KBM-7 (cell line): ENCODE measurements at places on chromosomes 3 and 15.

GRCh38 chr15:100602823-100603393, 519 bp downstream of the ASB7 start:
- DNase-seq = no peak

DNA sequence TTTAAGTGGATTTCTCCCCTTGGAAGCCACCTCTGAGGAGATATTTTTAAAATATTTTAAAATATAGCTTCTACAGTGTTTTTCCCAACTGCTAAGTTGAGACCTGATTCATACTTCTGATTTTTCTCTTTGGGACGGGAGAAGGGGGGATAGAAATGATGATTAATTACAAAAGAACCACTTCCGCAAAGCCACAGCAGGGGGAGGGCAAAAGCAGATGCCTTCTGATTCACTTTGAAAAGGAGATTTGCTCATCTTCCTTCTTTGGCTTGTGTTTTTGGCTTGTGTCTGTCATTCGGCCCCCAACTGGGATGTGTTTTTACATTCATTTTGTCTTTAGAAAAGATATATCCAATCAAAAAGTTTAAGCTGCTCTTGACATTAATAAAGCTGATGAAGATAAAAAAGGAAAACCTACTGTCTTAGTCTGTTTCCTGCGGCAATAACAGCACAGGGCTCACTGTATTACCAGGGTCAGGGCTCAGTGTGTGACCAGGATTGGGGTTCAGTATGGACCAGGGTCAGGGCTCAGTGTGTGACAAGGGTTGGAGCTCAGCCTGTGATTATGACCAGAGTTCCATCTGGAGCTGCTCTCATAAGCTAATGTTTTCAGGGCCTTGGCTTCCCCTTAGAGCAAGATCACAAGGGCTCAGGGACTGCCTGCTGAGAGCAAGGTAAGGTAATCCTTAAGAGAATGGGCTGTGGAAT, 223.2 kb downstream of the MTHFS start:
- DNase-seq = peak; percentile 57

DNA sequence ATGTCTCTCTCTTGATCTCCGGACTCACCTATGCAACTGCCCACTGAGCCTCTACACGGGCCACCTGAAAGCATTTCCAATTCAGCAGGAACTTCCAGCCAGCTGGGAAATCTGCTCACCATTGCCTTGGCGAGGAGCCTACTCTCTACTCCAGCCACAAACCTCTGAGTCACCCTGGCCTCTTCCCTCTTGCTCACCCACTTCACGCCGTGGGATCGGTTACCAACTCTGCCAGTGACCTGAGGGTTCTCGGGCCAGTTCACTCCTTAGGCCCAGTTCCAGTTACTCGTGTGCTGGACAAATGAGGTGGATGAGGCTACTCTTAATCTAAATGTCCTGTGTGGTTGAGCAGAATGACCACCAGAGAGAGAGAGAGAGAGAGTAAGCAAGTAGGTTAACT, 70.1 kb downstream of the CEMIP start:
- no peak for DNase-seq

GRCh38 chr15:63482874-63483323, 21.5 kb upstream of the USP3 start:
- DNase-seq = no peak

DNA sequence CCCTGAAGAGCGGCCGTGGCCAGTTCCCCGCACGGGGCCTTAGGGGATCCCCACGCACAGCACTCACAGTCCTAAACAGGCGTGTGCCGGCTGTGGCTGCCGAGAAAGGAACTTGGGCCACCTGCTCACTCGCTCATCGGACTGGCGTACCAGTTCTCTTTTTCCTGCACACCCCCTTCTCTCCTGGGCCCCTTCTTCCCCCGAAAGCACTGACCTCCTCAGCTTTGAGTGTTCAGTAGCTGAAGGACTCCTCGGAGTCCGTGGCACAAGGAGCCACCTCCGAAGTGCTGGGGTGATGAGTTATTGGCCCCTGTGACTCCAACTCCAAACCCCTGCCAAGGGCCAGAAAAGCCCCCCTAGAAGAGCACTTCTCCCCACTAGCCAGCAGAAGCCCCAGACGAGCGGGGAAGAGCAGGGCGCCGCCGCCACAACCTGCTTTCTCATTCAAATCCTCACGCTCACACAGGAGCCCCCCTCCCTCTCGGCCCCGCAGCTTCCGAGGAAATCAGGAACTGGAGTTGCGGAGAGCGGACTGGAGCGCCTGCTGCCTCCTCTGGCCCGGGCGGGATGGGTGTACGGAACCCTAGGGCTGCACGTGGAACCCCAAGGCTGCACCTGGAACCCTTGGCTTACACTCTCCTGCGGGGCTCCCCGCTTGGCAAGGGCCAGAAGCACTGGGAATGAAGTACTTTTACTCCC, at the start of gene PLCH1:
Gene PLCH1, minus strand, starts transcription at position 446 of the 699 bp plus-strand sequence. CDS start 40,847 bp downstream, outside the sequence.
- DNase-seq = peak; percentile 87

- DNase-seq = no peak
Observed at GRCh38 chr3:116129187-116129946, 315.9 kb downstream of the LSAMP start.

- DNase-seq = no peak
Observed at GRCh38 chr3:65196663-65197062, 508.9 kb upstream of the ADAMTS9 start.

- no peak for DNase-seq
Observed at GRCh38 chr15:63046917-63047760, 4.6 kb downstream of the TPM1 start.

GRCh38 chr15:28022961-28023360, 76.2 kb downstream of the OCA2 start:
- no peak for DNase-seq

GRCh38 chr15:77984446-77984861, 93.1 kb downstream of the TBC1D2B start:
- DNase-seq = no peak

GRCh38 chr3:125077864-125078263, 22.1 kb upstream of the HEG1 start:
- DNase-seq = peak; percentile 33

DNA sequence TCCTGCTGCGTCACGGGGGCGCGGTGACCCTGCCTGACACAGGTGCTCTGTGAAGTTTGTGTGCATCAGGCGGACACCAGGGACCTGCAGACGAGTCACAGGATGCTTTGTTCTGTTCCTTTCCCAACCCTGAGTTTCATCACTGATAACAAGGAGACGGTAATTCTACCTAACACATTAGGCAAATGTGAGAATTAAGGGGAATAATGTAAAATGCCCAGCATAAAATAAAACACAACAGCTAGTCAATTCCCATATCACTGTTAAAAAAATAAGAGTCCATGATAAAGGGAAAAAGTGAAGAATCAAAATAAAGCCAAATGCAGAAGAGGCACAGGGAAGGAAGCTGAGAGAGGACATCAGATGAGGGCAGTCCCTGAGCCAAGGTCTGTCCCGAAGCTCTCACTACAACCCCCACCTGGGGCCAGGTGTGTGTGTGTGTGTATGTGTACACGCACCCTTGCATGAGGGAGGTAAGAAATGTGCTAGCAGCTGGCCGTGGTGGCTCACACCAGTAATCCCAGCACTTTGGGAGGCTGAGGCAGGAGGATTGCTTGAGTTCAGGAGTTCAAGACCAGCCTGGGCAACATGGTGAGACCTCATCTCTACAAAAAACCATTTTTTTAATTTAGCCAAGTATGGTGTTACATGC, 27.5 kb downstream of the PLA2G4D start:
- no peak for DNase-seq

- peak; percentile 62 for DNase-seq
Observed at GRCh38 chr15:23857028-23857641, 170.0 kb upstream of the NDN start.

GRCh38 chr3:8937064-8938020, 25.9 kb downstream of the RAD18 start:
- DNase-seq = no peak

DNA sequence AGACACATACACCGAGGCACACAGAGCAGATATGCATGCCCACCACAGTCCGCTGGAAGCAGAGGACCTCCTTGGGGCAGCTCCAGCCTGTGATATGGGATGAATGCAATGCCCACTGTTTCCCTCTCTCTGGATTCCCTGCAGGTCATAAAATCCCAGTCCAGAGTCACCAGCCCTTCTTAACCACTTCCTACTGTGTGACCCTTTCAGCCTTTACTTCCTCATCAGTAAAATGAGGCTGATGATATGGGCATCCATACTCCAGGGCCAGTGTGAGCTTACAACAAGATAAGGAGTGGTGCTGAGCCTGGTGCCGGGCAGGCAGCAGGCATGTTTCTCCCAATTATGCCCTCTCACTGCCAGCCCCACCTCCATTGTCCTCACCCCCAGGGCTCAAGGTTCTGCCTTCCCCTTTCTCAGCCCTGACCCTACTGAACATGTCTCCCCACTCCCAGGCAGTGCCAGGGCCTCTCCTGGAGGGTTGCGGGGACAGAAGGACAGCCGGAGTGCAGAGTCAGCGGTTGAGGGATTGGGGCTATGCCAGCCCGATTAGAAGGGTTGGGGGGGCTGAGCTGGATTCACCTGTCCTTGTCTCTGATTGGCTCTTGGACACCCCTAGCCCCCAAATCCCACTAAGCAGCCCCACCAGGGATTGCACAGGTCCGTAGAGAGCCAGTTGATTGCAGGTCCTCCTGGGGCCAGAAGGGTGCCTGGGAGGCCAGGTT, at the start of gene GNAT1:
Gene GNAT1, plus strand, starts transcription at position 675 of the 725 bp plus-strand sequence. CDS start 116 bp downstream, outside the sequence.
- peak; percentile 74 for DNase-seq

DNA sequence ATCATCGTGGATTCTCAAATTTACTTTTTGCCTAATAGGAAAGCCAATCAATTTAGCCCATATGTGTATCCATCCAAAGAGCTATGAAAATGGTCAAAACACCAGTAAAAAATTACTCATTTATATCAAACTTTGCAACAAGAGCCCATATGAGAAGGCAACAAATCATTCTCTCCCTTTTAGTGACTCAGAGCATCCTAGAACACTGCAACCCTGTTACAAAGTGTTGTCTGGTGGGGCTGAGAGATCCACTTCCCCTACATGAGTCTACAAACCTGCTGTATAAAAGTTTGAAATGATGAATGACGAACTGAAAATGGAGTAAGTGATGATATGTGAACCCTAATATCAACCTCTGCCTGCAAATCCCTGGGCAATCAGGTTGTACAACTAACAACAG, 23.3 kb downstream of the PDZRN3 start:
- DNase-seq = no peak

- DNase-seq = peak; percentile 89
Observed at GRCh38 chr3:39255503-39256325, 24.1 kb downstream of the CX3CR1 start.

DNA sequence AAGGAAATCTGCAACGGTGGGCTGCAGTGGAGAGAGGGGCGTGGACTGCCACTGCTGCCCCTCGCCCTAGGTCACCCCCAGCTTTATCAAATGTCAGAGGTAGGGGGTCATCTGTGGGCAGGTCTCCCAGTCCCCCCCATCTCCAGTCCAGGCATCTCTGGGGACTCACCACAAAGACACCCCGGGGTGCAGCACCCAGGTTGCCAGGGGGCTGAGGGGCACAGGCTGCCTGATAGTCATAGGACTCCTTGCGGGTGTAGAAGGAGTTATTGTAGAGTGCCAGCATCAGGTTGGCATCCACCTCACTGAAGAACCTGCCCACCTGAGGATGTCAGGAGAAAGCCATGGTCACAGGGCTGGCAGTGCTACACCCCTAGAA, 6.5 kb upstream of the TMEM115 start:
- no peak for DNase-seq

- DNase-seq = peak; percentile 13
Observed at GRCh38 chr15:67465196-67465952, 55.6 kb upstream of the C15orf61 start.

GRCh38 chr15:74201710-74202420, 722 bp downstream of the STRA6 start:
- DNase-seq = no peak

DNA sequence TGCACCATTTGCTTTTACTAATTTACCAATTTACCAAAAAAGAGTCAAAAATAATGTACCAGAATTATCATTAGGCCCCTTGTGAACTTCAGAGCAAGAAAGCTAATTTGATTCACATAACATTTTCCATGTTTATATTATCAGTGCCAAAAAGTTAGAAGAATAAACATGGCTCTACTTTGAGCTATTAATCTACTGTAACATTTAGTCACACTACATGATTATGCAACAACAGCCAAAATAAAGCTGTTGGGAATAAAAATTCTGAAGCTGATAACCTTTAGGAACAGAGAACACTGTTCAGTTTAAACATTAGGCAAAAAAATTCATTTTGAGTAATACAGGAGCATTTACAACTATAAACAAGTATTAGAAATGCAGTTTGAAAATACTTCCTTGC, 63.6 kb downstream of the PROS1 start:
- DNase-seq = no peak

- DNase-seq = no peak
Observed at GRCh38 chr3:25834346-25834745, 44.5 kb downstream of the OXSM start.
